ENCODE measurements at places on chromosomes 12 and 14. TPM values are rescaled to one million over a fixed set of nuclear protein-coding genes. Genes with fewer than 3 reads are reported as not detected.

Gene SOAT2
- not detected for total RNA-seq

- no peak for DNase-seq
Observed at GRCh38 chr14:36942522-36943245, 229.7 kb downstream of the SLC25A21 start.

DNA sequence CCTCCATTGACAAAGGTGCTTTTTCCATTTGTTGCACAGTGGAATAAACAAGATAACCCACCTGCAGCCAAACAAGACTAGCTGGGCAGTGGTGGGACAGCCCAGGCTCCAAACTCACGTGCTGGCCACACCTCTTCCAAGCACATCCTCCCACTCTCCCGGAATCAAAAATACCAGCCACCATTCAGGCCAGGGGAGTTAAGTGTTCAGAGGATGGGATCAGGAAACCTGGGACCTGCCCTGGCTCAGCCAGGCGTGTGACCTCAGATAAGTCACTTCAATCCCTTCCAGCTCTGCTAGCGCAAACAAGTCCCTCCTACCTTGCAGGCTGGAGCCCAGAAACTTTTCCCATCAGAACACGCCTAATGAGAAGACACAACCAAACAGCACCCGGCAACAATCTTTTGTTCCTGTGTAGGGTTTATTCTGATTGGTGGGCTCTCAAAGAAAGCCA, 43.3 kb downstream of the ACTN1 start:
- no peak for DNase-seq

GRCh38 chr12:39157696-39158342, 252.4 kb upstream of the CPNE8 start:
- no peak for DNase-seq

DNA sequence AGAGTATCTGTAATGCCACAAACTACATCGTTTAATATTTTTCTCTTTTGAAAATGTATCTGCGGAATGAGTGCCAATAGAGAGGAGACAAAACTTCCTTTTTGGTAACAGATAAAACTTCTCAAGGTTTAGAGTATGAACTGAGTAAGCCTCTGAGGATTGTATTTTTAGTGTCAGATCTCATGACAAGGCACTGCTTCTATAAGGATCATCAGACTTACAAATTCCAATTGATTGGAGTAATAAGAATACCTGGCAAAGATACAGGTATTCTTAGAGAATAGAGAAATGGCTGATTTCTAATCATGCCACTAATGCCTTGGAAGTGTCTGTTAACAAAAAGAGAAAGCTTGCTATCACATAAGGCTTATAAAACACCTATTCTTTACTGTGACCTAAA, 45.3 kb downstream of the SLC35F4 start:
- DNase-seq: no peak

Gene TAMALIN
- 2.0 TPM for total RNA-seq

DNA sequence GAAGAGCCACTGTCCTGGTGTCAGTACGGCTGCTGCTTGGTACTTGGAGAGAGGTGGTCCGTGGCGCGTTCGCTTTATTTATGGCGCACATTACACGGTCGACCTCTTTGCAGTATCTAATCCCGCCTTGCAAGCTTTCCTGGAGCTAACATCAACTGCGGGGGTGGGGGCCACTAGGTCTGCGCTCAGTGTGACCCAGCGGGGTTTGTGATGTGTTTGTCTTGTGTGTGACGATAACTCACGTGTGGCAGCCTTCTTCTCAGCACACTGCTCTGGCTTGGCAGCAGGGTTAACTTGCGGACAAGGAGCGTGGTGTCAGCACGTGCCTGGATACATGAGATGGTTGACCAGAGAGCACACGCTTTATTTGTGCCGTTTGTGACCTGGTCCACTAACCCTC, 122.2 kb upstream of the RTL1 start:
- DNase-seq: no peak

Gene GRIP1
- not detected for total RNA-seq

Gene KLHDC1
- not detected for total RNA-seq

GRCh38 chr14:45242706-45243105, 10.3 kb downstream of the MIS18BP1 start:
- DNase-seq: no peak

Gene SLC5A8
- total RNA-seq: not detected

Gene MIP
- total RNA-seq: not detected

DNA sequence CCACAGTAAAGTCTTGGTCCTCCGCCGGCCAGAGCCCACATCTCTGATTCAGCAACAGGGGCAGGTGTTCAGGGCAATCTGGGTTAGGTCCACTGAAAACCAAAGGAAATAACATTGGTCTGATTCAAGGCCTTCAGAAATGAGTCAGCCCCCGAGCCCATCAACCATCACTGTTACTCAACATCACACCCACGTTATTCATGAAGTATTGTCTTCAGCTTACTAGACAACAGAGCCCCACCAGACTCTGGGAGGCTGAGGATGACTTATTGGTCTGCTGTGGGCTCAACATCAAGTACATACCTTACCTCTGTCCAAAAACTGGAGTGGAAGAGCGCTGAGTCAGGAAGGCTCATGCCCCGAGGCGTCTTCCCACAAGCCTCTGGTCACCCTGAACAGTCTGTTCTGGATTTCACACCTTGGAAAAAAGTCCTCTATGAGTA, 97.5 kb downstream of the ZFP36L1 start:
- peak; percentile 93 for DNase-seq

- no peak for DNase-seq
Observed at GRCh38 chr12:10285919-10286318, 21.8 kb upstream of the KLRD1 start.

- no peak for DNase-seq
Observed at GRCh38 chr12:58166643-58167042, 225.3 kb downstream of the ATP23 start.

- peak; percentile 9 for DNase-seq
Observed at GRCh38 chr14:22070119-22070982, 396.7 kb upstream of the OR4E1 start.

Gene PLEKHG7
- total RNA-seq: not detected

GRCh38 chr14:56137849-56138248, 19.6 kb downstream of the PELI2 start:
- DNase-seq: no peak

GRCh38 chr12:117363953-117364486, 2.6 kb upstream of the NOS1 start:
- DNase-seq: no peak

GRCh38 chr12:4134448-4135263, 138.9 kb upstream of the CCND2 start:
- DNase-seq: no peak
